ENCODE measurements at places on chromosomes 2 and 18.

DNA sequence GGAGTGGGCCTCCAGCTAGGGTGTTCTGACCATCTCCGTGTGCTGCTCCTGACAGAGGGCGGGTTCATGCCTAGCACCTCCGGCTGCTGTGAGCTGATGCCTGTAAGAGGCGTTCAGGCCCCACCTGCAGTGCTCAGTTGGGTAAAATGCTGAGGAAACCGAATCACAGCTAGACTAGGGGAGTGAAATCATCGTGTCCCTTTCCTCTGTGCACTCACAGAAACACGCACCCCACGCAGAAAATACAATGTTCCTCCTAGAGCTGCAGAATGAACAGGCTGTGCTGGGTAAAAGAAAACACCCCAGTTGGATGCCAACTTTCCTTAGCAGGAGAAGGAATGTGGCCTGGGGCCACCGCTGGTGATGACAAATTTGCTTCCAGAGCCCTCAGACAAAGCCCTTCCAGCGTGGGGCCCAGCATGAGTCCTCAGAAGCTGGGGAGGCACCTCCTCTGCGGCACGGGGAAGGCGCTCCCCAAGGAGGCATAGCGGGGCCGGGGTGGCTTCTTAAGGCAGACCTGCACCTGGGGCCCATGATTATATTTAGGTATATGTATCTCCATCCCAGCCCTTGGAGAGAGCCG, 16.3 kb upstream of the ARHGEF4 start:
- DNase-seq, result no peak

- DNase-seq, result no peak
Observed at GRCh38 chr2:144996225-144996795, 476.4 kb upstream of the ZEB2 start.

- DNase-seq, result no peak
Observed at GRCh38 chr2:207937253-207937652, 88.1 kb downstream of the PLEKHM3 start.

- no peak for DNase-seq
Observed at GRCh38 chr2:118300832-118301231, 212.6 kb downstream of the INSIG2 start.

DNA sequence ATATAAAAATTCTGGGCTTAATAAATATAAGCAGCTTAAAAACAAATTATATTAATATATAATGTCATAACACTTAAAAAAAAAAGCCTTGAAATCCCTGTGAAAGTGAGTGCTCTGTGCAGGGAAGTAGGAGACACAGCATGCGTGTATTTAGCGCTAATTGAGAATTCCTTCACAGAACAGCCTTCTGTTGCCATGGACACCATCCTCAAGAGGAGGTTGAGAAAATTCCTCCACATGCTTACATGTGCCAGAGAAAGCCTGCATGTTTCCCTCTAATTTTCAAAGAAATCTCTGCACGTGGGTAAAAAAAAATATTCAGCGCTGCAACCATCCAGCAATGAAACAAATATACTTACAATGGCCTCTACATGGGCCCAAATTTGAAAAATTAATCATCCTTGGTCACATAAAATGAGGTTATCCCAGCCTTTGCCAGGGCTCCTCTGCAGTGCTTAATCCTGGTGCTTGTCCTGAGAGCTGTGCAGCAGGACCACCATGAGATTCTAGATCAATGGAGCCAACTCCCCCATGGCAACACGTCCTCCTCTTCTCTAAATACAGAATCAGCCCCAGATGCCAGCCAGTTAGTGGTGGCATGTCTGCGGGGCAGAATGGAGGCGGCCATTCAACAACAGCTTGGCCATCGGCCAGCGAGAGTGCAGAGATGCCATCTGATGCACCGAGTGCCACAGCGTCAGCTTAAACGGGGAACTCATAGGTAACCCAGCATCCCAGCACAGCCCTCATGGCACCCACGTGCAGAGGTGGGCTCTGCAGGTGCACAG, 228.0 kb downstream of the MYT1L start:
- DNase-seq, result no peak

- no peak for DNase-seq
Observed at GRCh38 chr2:26034637-26034992, 731 bp downstream of the RAB10 start.

DNA sequence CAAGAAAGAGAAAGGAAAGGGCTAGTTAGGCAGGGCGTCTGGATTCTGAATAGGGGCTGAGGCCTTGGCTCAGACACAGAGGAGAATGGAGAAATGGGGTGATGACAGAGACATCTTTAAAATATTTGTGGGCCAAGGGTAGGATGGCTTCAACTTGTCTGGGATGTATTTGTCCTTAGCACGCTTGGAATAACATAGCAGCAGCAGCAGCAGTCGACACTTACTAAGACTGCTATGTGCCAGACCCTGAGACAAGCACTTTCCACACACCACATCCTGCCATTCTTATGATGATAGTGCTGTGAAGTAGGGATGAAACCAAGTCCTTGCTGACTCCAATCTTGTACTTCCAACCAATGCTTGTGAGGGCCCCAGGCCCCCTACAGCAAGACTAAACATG, 2.6 kb downstream of the IL1RL1 start:
- DNase-seq, result no peak

DNA sequence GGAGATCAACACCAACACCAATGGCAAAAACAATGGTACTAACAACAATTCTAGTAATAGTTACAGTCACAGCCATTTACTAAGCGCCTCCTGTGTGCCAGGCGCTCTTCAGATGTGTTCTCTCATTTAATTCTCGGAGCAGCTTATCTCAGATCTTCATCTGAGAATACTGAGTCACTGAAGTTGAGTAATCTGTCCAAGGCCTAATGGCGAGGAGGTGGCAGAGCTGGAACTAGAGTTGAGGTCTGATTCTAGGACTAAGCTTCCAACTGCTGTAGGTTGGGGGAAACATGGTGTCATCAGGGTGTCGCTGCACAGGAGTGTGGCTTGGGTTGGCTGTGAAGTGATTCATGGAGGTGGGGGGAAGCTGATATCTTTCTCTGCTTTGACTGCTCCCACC, 156.1 kb downstream of the DYSF start:
- no peak for DNase-seq

GRCh38 chr2:104177179-104177578, 676.7 kb upstream of the POU3F3 start:
- DNase-seq, result no peak

DNA sequence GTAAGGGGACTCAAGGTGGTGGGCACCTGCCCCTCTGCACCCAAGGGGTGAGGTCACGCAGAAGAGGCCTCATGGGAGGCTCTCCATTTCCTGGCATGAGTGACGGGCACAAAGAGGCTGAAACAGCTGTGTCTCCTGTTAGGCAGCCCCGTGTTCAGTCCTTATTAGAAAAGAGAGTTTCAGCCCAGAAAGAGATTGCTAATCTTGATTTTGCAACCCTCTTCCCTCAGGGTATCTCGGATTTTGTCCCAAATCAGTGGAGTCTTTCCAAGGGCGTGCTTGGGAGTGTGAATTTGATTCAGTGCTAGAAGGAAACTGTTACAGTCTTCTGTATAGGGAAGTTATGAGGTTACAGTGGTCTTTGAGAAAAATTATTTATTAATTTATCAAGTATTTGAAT, 10.4 kb downstream of the TNFRSF11A start:
- no peak for DNase-seq

GRCh38 chr2:134202371-134202770, 51.5 kb upstream of the MGAT5 start:
- no peak for DNase-seq

- DNase-seq, result no peak
Observed at GRCh38 chr2:128734521-128735295, 416.0 kb upstream of the HS6ST1 start.

- DNase-seq, result no peak
Observed at GRCh38 chr2:73640946-73641766, 1.1 kb downstream of the NAT8 start.

GRCh38 chr18:61651880-61652268, 240.9 kb downstream of the RNF152 start:
- DNase-seq, result no peak

DNA sequence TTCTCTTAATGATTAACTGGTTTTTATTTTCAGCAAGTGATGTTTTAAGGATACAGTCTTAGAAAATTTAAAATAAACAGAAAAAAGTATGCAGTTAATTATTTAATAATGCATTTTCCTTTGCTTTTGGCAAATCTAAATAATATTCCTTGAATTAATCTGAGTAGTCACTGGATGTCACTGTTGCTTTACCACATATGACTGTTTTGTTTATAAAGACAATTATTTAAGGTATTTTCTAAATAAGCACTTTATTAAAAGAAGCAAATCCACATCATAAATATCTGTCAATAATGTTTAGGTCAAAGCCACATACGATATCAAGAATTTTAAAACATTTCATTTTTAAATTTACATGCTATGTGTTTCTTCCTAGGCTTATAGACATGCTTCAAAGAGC, 40.6 kb upstream of the TFPI start:
- DNase-seq, result no peak

- DNase-seq, result no peak
Observed at GRCh38 chr2:154762638-154763037, 64.1 kb downstream of the KCNJ3 start.

GRCh38 chr18:41828137-41828536, 126.9 kb upstream of the PIK3C3 start:
- no peak for DNase-seq

DNA sequence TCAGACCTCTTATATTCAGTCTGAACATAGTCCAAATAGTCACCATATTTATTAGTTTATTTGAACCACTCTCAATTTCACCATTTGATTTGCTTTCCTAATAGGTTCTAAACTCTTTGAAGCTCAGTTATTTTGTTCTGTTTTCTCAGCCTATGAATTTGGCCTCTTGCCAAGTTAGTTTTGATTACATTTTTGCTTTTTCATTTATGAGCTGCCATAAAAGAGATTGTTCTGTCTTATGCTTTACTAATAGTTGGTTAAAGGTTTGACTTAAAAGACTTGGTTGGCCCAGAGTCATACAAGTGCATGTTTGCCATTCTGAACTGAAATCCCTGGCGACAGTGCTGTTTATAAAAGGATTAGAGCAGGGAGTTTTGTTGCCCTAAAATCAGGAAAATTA, 85.9 kb upstream of the RANBP2 start:
- DNase-seq, result no peak

- no peak for DNase-seq
Observed at GRCh38 chr2:57892920-57893319, 153.7 kb upstream of the VRK2 start.

DNA sequence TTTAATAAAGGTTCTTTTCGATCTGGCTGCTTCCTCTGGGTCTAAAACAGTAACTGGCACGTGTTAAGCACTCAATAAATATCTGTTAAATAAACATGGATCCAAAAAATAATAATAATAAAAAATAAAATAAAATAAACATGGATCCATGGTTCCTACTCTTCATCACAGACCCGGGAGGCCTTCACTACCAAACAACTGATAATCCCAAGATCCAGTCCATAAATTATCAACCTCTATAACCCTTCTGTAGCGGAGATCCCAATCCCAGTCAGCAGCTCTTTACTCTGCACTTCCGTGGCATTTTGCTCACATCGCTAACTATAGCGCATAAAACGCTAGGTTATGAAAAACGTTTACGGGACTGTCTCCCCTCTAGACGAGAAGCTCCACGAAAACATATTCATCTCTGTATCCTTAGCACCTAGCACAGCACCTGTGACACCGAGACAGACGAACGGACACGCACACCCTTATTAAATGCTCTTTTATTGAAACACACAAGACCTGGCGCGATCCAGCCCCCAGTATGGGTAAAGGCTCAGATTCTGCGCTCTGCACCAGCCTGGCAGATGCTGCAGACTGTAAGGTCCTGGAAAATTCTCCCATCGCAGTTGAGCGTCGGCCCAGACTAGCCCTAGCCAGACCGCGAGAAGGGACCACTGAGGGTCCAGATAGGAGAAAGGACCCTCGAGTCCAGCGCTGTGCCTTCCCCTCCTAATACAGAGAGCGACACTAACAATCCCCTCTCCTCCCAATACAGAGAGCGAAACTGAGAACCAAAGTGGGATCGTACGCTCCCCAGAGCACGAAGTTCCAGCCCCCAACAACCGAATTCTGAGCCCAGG, 770 bp downstream of the NBAS start:
- no peak for DNase-seq

DNA sequence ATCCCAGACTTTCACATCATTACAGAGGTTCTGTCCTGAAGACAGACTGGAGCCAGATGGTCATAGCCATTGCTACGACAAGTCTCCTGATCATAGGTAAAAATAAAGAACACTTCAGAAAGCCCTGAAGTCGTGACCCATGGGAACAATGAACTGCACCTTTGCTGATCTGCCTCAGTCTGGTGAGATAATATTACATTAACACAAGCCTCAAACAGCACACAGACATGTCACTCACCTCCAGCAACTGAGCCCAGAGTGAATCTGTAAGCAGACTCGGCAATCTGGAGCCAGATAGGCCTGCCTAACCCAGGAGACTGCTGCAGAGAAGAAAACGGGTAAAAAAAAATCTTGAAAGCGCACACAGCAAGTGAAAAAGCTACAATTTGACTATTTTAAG, 79.2 kb downstream of the SLC25A12 start:
- no peak for DNase-seq

DNA sequence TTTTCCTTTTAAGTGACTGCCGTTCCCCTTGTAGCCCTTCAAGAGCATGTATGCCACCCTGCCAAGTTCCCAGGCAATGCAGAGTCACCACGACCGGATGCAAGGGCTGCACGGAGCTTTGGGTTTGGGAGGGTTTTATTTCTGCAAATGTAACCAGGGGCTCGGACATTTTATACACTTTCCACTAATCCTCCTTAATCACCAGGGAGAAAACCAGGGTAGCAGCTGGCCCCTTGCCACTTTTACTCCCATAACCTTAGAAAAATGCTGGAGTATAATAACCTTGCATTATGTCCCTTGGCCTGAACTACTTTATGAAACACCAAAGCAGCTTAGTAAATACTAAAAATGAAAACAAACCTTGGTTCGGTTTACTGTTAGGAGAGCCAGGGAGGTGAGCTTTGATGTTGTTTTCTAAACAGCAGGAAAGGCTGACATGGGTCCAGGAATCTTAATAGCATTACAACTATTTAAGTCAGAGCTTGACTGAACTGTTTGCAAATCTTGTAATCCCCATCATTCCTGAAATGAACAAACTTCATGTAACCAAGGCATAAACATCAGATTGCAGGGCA, 152.8 kb upstream of the RIOK3 start:
- no peak for DNase-seq

- no peak for DNase-seq
Observed at GRCh38 chr2:52794581-52794980, 973.0 kb upstream of the CHAC2 start.

DNA sequence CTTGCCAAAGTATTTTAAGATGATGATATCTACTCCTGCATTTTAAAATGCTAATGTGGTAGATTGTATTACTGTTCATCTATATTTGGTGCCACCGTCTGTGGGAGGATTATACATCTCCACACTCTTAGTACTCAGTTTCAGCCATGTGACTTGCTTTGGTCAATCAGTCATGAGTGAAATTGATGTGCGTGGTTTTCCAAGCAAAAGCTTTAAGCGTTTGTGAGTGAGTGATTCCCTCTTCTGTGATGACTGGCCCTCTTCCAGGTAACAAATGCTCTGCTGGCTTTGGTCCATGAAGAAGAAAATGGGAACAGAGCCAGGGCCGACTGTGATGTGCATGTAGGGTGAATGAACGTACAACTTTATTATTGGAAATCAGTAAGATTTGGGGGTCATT, 330.4 kb downstream of the LPIN1 start:
- DNase-seq, result no peak
